Activated CD4-positive, alpha-beta T cell treated with anti-CD3 and anti-CD28 coated beads for 48 hours (primary cell): ENCODE measurements at places on chromosomes 4 and X.
A peak's percentile ranks its signal among the peaks of the same experiment; 100 is the strongest.

- DNase-seq: no peak
Observed at GRCh38 chr4:139509727-139510410, 46.1 kb downstream of the SETD7 start.

GRCh38 chrX:14073071-14073470 is 43.4 kb upstream of the GEMIN8 start:
- no peak for DNase-seq

DNA sequence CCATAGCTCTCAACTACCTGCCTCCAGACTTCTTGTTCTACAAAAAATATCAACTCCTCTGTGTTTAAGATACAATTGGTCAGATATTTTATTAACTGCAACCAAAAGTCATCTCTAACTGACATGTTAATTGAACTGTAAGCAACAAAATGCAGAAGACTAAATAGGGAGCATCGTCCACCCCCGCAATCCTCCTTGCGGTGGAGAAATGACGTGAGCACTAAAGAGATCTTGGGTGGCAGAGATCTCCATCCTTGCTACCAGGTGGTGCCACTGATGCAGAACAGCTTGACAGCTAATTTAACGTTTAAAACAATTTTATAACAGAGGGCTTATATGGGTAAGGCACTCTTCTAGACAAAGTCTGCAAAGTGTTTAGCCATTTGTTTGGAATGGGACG is 164.4 kb upstream of the FTHL17 start:
- DNase-seq: no peak

DNA sequence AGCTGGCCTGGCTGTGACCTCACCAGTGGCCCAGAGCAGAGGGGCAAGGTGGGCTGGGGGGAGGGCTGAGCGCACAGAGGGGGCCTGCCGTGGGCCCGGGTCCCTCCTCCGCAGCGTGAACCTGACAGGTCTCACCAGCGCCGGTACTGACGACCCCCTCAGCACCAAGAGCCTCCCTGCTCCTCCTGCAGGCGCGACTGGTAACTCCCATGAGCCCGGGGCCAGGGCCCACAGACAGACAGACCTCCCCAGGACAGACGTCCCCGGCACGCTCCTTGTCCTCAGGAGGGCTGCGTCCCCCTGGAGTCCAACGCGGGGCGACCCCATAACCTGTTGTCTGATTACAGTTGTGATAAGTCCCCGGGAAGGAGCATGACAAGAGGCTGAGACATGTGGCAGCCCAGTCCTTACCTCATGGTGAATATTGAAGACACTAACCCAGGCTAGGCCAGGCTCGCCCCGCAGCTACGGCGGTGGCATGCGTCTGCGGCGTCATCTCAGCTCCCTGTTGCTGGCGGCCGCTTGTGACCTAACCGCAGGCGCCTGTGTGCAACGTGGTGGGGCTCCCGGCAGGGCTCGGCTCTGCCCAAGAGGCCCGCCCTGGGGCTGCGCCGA is 8.5 kb downstream of the AKAP17A start:
- DNase-seq: no peak

DNA sequence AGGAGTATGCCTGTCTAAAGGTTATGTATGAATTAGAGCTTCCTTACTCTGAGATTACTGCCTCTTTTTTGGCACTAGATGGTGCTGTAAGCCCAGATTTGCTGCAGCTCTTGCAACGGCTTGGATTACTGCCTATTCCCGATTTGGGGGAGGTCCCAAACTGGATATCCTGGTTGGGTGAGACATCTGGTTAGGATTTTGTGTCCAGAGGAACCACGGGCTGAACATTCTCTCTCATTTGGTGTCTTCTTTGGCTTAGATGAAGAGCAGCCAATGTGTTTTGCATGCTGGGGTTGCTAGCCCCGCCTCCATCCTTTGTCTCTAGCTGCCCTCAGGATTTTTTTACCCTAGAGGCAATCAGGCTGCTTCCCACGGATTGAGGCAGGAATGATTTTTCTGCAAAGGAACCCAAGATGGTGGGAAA is 31.9 kb downstream of the F8A1 start:
- peak; percentile 14 for DNase-seq

DNA sequence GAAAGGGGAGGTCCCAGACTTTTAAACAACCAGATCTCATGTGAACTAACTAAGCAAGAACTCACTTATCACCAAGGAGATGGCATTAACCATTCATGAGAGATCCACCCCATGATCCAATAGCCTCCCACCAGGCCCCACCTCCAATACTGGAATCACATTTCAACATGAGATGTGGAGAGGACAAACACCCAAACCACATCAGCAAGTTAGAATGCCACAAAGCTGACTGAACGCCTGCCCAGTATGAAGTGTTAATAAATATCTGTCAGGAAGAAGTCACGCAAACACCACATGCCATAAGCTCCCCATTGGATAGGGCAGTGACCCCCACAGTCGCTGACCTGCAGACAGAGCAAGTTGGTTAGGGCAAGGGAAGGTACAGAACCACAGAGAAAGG is 14.3 kb downstream of the SLC10A6 start:
- no peak for DNase-seq

- DNase-seq: no peak
Observed at GRCh38 chr4:101265816-101266172, 81.5 kb downstream of the PPP3CA start.

DNA sequence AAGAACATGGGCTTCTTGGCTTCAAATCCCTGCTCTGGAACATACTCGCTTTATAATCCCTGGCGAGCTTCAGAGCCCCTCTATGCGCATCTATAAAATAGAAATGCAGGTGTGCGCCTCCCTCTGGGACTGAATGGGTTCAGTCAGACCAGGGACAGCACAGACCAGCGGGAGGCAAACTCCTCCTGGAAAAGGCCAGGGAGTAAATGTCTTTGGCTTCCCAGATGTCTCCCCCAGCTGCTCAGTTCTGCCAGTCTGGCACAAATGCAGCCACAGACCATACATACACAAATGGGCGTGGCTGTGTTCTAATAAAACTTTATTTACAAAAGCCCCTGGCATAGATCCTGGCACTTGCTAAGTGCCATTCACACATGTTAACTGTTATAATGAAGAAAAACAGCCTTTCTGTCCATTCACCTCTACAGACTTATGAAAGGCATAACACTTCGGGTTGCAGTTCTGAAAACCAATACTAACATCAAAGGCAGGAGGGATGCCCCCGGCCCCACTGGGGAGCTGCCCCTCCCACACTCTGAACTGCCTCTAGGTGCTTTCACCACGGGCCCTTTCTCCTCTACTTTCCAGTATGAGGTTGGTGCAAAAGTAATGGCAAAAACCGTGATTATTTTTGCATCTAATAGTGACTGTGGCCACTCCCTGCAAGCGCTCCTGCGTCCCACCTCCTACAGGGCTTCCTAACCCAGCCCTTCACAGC is 4.6 kb downstream of the JAKMIP1 start:
- no peak for DNase-seq

DNA sequence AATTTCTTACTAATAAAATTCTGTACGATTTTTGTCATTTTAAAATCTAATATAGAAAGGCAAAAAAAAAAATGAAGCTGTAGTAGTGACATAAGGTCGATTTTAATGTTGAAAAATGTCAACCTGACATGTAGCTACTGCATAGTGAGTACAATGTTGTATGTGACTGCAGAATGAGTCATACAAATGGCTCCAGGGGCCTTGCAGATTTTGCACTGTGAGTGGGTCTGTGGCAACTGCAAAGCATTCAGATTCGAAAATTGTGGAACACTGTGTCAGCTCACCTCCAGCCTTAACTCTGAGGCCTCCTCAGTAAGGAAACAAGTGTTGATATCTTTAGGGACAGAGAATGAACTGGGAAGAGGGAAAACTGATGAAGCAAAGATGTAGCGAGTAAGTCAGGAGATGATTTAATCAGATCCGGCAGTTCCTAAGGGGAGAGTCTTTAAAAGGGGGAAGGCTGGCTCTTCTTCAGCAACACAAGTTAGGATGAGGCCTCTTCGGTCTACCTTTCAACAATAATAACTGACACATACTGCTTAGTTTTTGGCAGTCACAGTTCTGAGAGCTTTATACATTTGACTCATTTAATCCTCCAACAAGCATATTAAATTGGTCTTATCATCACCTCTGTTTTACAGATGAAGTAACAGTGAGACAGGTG is 24.9 kb downstream of the TKTL2 start:
- DNase-seq: no peak

- DNase-seq: no peak
Observed at GRCh38 chr4:184355111-184355604, 119.2 kb downstream of the IRF2 start.

DNA sequence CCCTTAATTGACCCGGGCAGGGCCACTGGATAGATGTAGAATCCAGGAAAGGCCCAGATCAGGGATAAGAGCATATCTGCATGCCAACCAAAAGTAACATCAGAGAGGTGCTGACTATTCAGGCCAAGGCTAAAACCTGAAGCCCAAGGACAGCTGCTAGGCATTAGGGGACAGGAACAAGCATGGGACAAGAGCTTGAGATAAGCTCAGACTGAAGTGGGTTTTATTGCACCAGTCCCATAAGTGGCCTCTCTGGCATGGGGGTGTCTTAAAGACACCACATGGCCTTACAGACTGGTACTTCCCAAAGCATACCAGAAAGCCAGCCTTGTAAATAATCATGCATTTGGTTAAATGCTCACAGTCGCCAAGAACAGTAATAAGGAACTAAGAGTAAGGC is 376.1 kb downstream of the FBXW7 start:
- DNase-seq: no peak

DNA sequence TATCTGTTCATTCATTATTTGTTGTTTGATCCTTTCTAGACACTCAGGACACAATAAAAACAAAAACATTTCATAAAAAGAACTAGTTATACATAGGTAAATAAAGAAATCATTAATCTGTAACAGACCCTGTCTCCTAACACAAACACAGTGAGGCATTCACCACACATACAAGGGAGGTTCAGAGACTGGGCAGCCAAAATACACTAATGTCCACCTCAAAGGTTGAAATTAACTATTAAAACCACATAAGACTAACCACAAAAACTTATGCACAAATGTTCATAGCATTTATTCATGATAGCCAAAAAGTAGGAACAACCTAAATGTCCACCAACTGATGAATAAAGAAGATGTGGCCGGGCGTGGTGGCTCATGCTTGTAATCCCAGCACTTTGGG is 7.8 kb downstream of the PAPSS1 start:
- no peak for DNase-seq

DNA sequence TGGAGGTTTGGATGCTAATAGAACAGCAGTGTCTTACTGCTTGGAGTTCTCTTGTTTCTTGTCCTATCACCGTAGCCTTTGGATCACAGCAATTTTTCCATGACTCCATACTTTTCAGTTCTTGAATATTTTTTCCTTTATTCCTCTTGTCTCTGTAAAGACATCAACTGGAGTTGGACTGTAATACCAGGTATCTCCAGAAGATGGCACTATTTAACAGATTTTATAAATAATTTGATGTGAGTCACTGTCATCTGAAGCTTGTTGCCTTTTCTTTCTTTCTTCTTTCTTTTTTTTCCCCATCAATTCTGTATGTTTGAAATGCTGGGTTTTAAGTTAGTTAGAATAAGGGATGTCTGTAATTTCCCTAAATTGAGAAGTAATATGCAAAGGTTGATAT is 24.1 kb downstream of the HPRT1 start:
- DNase-seq: no peak

DNA sequence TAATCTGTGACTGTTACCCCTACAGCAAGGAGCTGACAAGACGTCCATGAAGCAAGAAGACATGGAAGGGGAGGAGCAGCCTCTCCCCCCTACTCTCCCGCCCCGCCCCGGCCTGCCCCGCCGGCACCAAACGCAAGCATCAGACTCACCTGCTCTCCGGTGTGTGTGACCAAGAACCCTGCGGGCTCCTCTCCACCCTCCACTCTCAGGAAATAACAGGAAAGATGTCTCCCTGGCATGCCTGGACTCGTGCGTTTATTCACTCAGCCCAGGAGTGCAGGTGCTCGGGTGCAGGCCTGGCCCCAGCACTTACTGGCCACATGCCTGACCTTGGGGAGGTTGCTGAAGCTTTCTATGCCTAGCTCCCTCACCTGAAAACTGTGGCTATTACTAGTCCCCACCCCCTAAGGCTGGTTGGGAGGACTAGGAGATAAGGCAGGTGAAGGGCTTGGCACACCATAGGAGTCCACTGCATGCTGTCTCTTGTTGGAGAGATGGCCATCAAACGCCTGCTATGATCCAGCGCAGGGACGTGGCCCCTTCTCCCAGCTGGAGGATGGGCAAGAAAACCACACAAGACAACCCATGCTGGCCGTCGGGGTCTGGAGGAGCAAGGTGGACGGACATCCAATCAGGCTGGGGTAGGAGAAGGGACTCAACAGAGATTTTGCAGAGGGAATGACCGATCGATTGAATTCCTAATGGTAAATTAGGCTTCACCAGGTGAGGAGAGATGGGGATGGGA is 34.9 kb upstream of the CLDN24 start:
- DNase-seq: no peak
